ENCODE measurements at places on chromosomes 11 and 22. TPM values are rescaled to one million over a fixed set of nuclear protein-coding genes. Genes with fewer than 3 reads are reported as not detected.

- DNase-seq = no peak
These were observed 189.4 kb downstream of the CEP164 start for GRCh38 chr11:117517097-117517496.

- DNase-seq = no peak
These were observed 35.9 kb downstream of the RTN4R start for GRCh38 chr22:20232237-20232598.

DNA sequence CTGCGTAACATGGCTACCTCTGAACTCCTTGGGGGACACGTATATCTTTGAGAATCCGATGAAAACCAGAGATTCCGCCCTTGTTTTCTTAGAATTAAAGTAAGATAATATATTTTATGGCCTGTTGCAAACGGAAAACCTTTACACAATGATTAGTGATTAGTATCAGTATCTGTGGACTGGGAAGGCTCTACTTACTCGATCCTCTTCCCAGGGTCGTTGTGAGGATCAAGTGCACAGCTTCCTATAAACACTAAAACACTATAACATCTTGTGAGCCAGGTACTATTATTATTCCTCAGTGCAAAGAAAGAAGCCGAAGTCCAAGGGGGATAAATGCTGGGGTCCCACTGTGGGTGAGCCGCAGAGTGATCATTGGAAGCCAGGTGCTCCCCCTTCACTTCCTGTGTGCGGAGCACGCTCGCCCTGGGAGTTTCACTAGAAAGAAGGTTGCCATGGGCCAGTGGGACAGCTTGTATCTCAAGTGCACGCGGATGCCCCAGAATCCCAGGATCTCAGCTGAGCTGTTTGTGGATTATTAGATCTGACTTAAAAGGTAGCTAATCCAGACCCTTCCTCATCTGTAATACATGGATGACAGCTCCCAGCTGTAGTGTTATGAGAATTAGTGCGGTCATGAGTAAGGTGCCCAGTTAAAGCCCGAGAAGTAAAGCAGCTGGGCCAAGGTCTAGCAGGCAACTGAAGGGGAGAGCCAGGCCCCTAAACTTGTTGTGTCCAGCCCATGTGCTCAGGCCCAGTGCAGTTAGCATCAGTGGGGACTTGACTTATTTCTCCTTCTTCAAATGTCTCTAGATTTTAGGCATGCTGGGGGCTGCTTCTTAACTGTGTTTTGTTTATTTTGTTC lies 839 bp downstream of the CBY1 start:
- DNase-seq = no peak

GRCh38 chr11:132177106-132177505 lies 806.7 kb downstream of the NTM start:
- no peak for DNase-seq

Gene TMEM218
- 12.5 TPM for total RNA-seq

- no peak for DNase-seq
These were observed 254.5 kb upstream of the B3GAT1 start for GRCh38 chr11:134666273-134667174.

DNA sequence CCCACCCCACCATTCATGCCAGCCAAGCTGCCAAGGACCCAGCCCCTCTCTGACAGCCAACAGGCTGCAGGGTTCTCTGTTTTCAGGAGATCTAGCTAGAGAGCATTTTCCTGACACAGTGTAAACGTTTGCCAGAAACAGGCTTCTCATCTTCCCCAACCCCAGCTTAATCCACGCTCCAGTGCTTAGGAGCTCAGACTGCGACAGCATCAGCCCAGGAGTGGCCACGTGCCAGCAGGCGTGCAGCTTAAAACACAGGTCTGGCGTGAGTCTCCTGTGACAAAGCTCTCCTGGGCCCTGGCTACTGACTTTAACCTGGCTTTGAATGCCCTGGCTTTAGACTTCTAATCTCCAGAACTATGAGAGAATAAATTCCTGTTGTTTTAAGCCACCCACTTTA lies 66.6 kb downstream of the GALNT18 start:
- DNase-seq = no peak

Gene APOA4
- total RNA-seq = not detected

DNA sequence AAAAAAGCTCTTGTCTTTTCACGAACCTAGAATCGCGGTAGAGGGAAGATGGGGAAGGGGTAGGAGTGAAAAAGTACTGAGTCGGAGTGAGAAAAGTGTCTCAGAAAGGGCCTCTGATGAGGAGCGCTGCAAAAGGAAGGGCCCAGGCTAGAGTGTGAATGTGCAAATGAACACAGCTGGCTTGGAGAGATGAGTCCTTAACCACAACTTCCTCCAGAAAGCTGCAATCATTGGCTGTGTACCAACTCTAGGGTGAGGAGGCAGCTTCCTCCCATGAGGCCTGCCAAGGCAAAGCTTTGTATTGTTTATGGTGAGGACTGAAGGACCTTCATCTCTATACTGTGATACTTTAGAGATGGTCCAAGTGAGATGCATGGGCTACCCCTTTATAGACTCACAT lies 566.9 kb upstream of the ANO5 start:
- peak; percentile 11 for DNase-seq

DNA sequence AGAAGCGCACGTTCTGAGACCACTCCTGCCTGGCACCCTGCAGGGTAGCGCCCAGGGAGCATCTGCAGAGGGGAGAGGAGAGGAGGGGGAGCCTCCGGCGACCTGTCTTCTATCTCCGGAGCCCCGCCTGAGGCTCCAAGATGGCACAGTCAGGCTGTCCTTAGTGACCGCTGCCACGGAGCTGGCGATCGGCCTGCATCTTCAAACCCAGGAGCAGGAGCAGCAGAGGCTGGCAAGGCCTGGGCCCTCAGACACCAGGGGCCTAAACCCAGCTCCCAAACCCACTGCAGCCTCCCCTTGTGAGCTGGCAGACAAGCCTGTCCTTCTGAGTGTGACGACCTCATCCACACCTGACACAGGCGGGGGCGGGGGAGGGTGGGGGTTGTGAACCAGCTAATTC lies 34.9 kb downstream of the TOLLIP start:
- no peak for DNase-seq

GRCh38 chr22:23235425-23235824 lies 55.1 kb downstream of the BCR start:
- DNase-seq = no peak

DNA sequence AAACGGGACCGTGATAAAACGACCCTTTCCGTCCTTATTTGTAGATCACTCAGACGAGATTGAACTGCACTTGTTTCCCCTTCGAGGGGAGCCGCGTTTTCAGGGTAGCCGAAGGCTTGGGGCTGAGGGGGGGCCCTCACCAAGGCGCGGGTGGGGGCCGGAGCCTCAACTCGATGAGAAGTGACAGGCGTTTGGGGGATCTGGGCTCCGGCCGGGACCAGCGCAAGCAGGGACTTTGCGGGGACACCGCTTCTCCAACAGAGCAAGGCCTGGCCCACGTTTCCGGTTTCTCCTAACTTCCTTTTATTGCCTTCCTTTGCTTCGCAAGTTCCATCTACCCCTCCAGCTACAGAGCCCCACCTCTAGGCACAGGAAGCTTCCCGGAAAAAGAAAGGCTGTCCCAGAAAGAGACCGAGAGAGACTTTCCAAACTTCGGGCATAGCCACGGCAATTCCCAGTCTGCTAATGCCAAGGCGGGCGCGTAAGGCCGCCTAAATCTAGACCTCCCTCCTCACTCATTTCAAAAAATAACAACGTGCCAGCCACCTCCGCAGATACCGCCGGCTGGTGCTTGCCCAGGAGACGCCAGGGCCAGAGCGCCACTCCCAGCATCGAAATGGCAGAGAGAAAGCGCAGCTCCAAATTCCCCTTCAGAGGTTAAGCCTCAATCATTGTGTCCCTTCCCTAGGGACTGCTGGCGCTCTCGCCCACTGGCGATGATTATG lies 6.6 kb downstream of the PAX6 start:
- no peak for DNase-seq

Gene TBC1D22A
- total RNA-seq = 35.6 TPM

All from mucosa of descending colon (tissue), 3 donors.